ENCODE measurements at places on chromosomes 12 and 14.

DNA sequence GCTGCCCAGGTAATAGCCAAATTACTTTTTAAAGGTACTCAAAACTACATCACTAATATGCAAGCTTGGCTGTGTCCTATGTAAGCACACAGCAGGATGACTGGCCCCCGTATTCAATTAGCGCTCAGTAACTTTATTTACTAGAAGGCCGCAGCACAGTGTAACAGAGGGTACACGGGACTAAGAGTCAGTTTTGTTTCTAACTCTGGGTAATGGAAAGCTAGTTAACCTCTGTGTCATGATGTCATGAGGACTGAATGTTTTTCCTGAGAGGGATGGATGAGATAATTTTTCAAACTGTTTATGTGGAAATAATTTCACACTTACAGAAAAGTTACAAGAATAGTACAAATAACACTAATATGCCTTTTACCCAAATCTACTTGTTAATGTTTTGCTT, 27.1 kb downstream of the GALNT4 start:
- DNase-seq, result no peak

DNA sequence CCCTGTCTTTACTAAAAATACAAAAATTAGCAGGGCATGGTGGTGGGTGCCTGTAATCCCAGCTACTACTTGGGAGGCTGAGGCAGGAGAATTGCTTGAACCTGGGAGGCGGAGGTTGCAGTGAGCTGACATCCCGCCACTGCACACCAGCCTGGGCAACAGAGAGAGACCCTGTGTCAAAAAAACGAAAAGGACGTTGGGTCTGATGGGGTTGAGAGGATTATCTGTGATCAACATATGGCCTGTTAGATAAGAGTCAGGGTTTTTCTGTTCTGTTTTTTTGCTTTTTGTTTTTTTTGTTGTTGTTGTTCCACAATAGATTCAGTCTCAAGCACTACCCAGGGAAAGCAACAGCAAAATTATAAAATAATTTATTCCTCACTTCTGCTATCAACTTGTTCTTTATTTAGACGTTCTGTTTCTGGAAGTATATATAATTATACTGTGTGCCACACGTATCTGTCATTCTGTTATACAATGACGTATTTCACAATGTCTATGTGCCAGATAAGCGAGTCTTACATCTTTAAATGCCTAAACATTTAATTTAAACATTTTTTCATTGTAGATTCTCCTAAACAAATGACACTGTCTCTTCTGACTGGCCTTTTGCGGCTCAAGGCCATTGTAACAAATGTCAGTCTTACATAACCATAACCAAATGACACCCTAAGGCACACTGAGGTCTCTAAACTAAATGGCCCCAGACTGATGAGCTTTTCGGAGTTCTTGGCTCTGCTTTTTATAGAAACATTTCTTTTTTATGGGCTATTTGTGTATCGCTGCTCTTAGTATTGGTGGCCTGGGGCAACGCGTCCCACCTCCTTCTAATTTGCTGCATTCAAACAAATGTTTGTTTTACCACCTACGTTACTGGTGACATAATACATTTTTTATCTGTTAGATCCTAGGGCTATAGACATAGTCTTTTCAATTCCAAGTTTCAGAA, 7.2 kb upstream of the P2RX4 start:
- DNase-seq, result no peak

GRCh38 chr14:74563233-74563585, 48.8 kb downstream of the LTBP2 start:
- DNase-seq, result peak; percentile 41

DNA sequence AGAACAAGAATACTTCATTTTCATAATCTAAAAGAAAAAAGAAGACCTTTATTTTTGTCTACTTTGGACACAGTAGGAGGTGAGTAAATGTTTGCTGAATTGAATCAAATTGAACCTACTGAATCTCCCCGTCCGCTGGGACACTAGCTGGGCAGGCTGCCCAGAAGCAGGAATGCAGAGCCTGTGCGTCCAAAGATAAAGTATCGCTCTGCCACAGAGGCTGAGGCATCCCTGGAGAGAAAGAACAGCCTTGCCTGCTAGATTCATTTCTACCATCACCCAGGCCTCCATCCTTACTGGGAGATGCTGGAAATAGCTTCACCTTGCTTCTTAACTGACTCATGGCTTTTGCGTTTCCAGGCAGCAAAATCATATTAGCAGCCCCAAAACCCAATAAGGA, 64.1 kb upstream of the TSPAN11 start:
- DNase-seq, result no peak

- DNase-seq, result no peak
Measured at GRCh38 chr14:69807192-69807591, 10.2 kb upstream of the SLC10A1 start.

- DNase-seq, result no peak
Measured at GRCh38 chr12:111368291-111368787, 556 bp downstream of the PHETA1 start.

- no peak for DNase-seq
Measured at GRCh38 chr12:11870041-11870451, 200.7 kb upstream of the BCL2L14 start.

- DNase-seq, result no peak
Measured at GRCh38 chr12:129186952-129187351, 333.7 kb downstream of the GLT1D1 start.

DNA sequence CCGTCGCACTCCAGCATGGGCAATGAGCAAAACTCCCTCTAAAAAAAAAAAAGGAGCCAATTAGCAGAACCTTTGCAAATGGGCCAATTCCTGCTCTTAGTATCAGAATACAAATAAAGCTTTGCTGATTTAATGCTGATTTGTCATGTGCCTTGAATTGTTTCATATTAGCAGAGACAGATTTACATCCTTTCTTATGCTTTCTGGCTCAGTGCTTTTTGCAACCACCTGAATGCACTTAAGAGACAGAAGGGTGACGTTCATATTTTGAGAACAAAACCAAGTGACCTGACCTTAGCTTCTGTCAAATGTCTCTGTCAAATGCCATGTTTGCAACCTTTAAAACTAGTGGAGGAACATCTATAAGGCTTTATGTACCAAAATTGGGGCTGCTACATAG, 43.8 kb upstream of the YAF2 start:
- no peak for DNase-seq

- DNase-seq, result no peak
Measured at GRCh38 chr12:109736552-109737108, 23.0 kb downstream of the FAM222A start.

DNA sequence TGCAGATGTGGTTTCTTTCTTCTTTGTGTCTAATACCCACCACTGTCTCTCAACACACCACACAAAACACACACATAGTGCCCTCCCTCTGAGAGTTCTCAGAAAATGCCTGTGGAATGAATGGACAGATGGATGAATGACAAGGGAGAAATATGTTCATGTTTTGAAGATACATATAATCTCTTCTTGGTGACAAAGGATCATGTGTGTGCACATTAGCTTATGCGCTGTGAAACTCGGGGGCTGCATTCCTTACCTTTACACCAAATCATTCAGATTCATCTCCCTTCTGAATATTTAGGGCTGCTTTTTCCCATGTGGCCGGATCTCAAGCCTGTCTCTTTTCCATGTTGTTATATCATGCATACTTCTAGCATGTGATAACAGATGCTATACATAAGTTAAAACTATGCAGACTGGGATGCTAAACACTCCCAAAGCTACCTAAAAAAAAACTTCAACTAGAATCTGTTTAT, 111.4 kb downstream of the EPS8 start:
- no peak for DNase-seq

All from AG04449 (cell line).